Bronchial epithelial cell (primary cell): ENCODE measurements at places on chromosomes 16 and 17. TPM values are rescaled to one million over a fixed set of nuclear protein-coding genes. Genes with fewer than 3 reads are reported as not detected.

The CTRB2 gene
- not detected in 2 replicates for total RNA-seq

The ZPBP2 gene
- total RNA-seq = not detected in 2 replicates

The EMC8 gene
- 22.8 and 26.3 TPM in 2 replicates for total RNA-seq

The PRSS27 gene
- total RNA-seq = 1.3 and 4.5 TPM in 2 replicates

The KCNJ2 gene
- total RNA-seq = 0.51 and 1.6 TPM in 2 replicates

The TBC1D3I gene
- 0.13 TPM in 1 of 2 replicates, not detected in the other for total RNA-seq

The HOXB13 gene
- total RNA-seq = not detected in 2 replicates

DNA sequence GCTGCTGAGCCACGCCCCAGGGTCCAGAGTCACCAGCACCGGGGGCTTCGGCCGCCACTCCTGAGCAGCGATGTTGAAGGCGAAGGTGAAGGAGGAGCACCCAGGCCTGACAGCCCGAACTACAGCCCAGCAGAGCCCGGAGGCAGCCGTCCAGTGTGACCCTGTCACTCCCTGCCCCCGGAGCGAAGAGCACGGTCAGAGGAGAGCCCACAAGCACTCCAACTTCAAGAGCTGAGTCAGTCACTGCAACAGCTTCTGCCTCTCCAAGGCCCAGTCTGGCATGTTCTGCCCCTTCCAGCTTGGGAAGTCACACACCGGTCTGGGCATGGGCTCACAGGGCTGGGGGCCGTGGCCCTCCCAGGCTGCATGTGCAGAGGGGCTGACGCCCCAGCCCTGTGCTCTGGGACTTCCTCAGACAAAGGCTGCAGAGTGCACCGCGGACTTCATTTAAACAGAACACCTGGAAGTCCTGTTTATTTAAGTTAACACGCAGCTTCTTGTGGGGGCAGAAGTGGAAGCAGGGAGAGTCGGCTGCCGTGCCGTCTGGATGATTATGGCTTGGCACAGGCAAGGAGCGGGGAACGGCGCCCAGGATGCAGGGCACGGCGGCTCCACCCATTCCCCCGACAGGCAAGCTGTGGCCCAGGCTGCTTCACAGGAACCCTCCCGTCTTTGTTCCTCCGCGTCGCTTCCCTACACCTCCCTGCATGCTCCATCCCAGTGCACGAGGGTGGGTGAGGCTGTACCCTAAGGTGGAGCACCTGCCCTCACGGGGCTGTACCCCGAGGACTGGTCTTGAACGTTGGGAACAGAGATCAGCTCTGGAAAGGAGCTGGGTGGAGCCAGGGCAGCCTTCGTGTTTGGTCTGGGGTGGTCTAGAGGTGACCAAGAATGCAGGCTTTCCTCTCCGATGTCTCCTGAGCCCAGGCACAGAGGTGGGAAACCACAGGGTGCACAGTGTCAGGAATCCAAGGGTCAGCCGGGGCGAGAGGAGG lies 68.9 kb upstream of the METRNL start:
- DNase-seq = no peak

DNA sequence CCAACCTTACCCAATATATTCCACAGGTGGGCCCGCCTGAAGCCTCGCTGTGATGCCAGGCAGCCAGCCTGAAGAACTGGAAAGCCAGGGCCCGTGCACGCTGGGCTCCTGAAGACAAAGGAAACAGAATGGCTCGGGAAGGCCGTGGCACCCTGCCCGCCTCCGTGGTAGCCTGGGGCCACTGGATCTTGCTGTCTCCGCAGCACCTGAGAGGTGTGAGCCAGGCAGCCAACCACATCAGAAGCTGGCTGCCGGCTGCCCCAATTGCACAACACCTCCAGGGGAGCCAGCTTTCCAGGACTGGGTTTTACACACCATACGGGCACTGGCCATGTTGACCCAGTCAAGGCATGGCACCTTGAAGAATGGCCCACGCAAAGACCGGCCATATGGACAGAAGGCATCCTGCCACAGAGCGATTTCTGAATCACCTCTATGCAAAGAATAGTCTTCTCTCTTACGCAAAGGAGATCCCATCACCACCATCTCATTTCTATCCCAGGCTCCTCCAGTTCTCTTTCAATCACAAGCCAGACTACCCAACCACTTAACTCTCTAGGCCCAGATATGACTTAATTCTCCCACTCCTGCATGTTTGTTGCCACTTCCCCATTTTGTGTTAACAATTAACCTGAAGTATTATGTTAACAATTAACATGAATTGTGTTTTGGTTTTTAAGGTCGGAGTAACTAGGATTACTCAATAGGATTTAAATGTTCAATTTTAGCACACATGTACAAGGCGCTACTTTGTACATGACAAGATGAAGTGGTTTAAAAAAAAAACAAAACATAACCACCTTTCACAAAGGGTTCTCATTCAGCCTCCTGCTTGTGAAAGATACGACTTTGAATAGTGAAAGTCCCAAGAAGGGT lies 32.1 kb downstream of the ZFHX3 start:
- DNase-seq = peak; percentile 86

- peak; percentile 94 for DNase-seq
Measured at GRCh38 chr16:525520-526180, 1.9 kb upstream of the CAPN15 start.

GRCh38 chr17:56779322-56779721 lies 54.4 kb downstream of the C17orf67 start:
- no peak for DNase-seq

- DNase-seq = no peak
Measured at GRCh38 chr16:87678618-87679017, 76.3 kb downstream of the JPH3 start.

DNA sequence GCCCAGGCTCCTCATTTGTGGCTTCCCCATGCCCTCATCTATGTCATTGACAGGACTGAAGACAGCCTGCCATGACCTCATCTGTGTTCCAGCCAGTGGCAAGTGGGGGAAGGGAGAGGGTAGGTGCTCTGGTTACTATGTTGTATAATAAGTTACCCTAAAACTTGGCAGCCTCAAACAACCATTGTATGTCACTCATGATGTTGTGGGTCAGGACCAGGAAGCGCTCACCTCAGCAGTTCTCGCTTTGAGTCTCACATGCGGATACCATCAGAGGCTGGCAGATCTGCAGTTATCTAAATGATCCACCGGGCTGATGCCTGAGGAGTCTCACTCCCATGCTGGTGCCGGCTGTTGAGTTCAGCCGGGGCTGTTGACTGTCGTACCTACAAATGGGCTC lies 89.0 kb upstream of the TMEM97 start:
- no peak for DNase-seq

DNA sequence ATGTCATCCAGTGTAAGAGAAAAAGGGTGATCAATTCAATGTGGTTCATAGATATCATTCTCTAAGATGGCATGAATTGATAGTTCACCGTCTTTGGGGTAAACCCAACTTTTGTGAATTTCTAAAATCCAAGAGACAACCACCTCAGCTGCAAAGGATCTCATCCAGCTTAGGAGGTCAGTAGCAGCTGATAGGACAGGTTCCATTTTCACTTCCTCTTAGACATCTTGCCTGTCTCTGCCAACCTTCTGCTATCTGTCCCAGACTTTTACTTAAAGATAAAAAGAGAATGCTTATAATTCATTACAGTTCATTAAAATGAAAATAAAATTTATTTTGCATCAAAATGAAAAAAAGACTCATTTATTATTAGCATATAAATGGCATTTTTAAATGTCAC lies 468.2 kb downstream of the XYLT1 start:
- no peak for DNase-seq

DNA sequence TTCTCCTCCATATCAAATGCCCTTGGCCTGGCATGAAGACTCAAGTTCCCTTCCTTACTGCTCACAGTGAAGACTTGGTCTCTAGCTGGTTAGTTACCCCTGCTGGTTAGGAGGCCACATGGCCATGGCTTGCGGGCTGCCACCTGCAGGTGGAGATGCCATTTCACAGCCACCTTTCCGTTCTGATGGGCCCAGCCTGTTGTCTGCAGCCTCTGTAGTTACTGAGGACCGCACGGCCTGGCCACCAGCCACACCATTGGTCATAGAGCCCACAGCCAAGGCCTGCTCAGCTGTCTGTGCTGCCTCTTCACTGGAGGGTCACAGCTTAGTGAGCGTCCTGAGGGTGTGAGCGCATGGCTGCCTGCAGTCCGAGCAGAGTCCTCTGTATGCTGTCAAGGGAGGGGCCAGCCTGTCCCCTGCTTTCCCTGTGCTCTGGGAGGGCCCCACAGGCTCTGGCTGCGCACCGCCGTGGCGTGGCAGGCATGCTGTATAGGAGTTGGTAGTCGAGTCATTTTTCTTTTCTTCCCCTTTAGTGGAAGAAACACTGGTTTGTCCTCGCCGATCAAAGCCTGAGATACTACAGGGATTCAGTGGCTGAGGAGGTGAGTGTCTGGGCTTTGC lies 59.2 kb downstream of the PLD6 start:
- DNase-seq = no peak

DNA sequence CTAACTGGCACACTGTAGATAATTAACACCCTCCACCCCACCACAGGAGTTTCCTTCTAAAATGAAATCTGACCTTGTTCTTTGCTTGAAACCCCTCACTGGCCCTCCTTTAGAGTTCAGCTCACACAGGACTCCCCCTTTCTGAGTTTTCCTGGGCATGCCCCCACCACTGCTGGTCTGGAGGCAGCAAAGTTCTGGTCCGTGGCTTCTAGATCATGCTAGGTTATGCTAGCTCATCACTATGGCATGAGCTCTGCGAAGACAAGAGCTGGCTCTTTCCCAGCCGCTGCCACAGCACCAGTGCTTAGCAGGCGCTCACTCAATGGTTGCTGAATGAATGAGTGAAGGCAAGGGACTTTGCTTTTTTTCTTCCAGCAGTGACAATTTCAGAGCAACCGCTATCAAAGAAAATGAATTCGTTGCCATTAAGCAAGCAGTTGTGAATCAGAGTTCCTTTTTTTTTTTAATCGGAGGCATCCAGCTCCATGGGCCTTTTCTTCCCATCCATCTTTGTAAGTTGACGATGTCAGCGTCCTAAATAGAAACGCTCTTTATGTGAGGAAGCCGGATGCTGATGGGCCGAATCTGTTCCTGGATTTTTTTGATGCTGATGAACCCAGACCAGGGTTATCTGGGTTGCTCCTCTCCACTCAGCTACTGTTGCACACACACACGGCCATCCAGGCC lies 80.8 kb upstream of the NOL11 start:
- DNase-seq = peak; percentile 26

- no peak for DNase-seq
Measured at GRCh38 chr17:66135219-66135618, 56.7 kb downstream of the CEP112 start.

- DNase-seq = no peak
Measured at GRCh38 chr17:10992106-10992880, 154.4 kb upstream of the PIRT start.
